ENCODE measurements at places on chromosomes 2 and 18. TPM values are rescaled to one million over a fixed set of nuclear protein-coding genes. Genes with fewer than 3 reads are reported as not detected.

The MBP gene
- 107 TPM for total RNA-seq

The LHCGR gene
- total RNA-seq = not detected

The CYP1B1 gene
- 9.5 TPM for total RNA-seq

The POTEC gene
- total RNA-seq = not detected

The SERPINB11 gene
- not detected for total RNA-seq

The DLGAP1 gene
- total RNA-seq = 0.17 TPM

The RND3 gene
- not detected for total RNA-seq

The RUFY4 gene
- 0.84 TPM for total RNA-seq

The GPBAR1 gene
- total RNA-seq = 0.76 TPM

The PLA2R1 gene
- total RNA-seq = not detected

The CYRIA gene
- 2.3 TPM for total RNA-seq

The MC2R gene
- not detected for total RNA-seq

The DES gene
- 0.10 TPM for total RNA-seq

The TRABD2A gene
- total RNA-seq = 35.1 TPM

The HOXD12 gene
- not detected for total RNA-seq

The PXDN gene
- 0.25 TPM for total RNA-seq

The CD8A gene
- 222 TPM for total RNA-seq

The DHRS9 gene
- total RNA-seq = 4.6 TPM

The SERPINB13 gene
- not detected for total RNA-seq

The LYPD1 gene
- not detected for total RNA-seq

The SP5 gene
- total RNA-seq = not detected

The SULT1C3 gene
- total RNA-seq = not detected

The CGREF1 gene
- 0.81 TPM for total RNA-seq

The INPP5D gene
- total RNA-seq = 69.3 TPM

The KIF5C gene
- 23.9 TPM for total RNA-seq

The CBLN2 gene
- not detected for total RNA-seq

The GKN2 gene
- total RNA-seq = not detected

The DNER gene
- total RNA-seq = not detected

The IRS1 gene
- 4.6 TPM for total RNA-seq

The ELOA2 gene
- total RNA-seq = not detected

The IL36B gene
- total RNA-seq = not detected

The ARHGAP28 gene
- not detected for total RNA-seq

The ACTG2 gene
- not detected for total RNA-seq

The RAB17 gene
- total RNA-seq = 0.09 TPM

The RBM44 gene
- total RNA-seq = 1.9 TPM

The LAMA1 gene
- total RNA-seq = not detected

The MC5R gene
- total RNA-seq = not detected

The UPP2 gene
- not detected for total RNA-seq

The RTP5 gene
- total RNA-seq = 0.56 TPM

The SPTBN1 gene
- total RNA-seq = 120 TPM

The MAPRE3 gene
- total RNA-seq = 4.8 TPM

The SLC4A3 gene
- total RNA-seq = not detected

The ACOXL gene
- total RNA-seq = 0.19 TPM

The SERPINE2 gene
- total RNA-seq = 81.6 TPM

The FECH gene
- 24.2 TPM for total RNA-seq

The SERPINB3 gene
- total RNA-seq = not detected

The CTIF gene
- 4.7 TPM for total RNA-seq

The HOXD13 gene
- not detected for total RNA-seq

The FOXI3 gene
- total RNA-seq = not detected

The PSMA8 gene
- 1.9 TPM for total RNA-seq

The SUPT7L gene
- 48.9 TPM for total RNA-seq

The POLR1B gene
- 45.3 TPM for total RNA-seq

The SGPP2 gene
- total RNA-seq = 20.9 TPM

The ABCG5 gene
- not detected for total RNA-seq

The RGPD4 gene
- not detected for total RNA-seq

The LRATD1 gene
- total RNA-seq = not detected
